Stimulated activated CD4-positive, alpha-beta T cell treated with anti-CD3 and anti-CD28 coated beads, TNF-alpha, amount 100 ng/mL, for 4 hours (primary cell): ENCODE measurements at places on chromosomes 6 and 20.

GRCh38 chr6:157267654-157268053 lies 55.7 kb downstream of the TMEM242 start:
- DNase-seq: no peak

DNA sequence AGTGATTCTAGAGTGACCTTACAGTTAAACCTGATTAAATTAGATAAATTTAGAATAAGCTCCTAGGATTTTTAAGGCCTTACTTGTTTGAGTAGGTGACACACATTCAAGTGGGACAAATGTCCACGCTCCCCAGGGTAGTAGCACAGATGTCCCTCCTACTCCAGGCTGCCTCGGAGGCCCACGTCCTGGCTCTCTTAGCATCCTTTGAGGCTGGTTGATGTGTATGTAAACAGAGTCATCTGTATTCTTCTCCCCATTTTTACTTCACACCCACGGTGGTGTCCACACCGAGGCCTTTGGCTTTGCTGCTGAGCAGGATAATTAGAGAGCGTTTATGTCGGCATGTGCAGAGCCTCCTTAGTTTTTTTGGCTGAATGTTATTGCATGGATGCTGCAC lies 15.8 kb downstream of the ENTPD6 start:
- DNase-seq: no peak

- DNase-seq: no peak
These were observed 42.0 kb upstream of the MCHR2 start for GRCh38 chr6:100035873-100036653.

DNA sequence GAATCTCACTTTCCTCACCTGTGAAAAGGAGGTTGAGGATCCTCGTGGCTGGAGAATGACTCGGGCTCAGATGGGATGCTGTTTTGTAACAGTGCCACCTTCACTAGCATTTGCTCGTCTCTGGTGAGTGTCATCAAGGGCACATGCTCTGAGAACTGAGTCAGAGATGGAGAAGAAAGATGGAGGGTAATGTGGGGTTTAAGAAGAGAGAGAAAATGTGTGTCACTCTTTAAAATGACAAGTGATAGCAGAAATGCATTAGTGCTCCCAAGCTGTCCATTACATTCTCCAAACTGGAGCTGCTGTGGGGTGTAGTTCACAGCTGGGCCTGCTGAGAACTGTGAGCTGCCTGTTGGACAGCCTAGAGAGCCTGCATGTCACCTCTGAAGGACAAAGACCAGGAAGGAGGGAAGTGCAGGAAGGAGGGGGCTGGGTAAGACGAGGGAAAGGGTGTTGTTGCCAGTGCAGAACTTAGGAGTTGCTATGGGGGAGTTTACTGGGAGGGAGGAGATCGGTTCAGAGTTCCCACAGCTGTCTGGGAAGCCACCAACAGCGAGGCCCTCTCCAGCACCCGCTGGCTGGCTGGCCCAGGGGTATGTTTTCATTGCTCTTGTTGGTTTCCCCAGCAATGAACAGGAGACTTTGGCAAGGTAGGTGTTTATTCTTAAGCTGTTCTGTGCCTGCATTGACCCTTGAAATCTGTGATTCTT lies 19.8 kb downstream of the GMPR start:
- no peak for DNase-seq

DNA sequence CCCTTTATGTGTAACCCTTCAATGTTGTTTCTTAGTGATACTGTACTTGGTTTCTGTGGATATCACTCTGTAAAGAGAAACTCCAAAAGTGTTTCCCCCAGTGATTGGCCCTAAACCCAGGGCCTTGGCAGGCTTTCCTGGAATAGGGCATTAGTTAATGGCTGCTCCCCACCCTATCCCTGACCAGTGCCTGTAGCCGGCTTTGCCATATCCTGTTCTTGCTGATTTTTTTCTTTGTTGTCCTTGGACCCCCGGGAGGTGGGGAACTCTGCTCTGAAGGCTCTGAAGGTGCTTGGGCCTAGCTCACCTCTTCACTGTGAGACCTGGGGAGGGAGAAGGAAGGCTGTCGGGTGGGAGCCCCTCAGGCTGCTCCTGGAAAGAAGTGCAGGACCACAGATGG lies 120.1 kb downstream of the TCP11 start:
- DNase-seq: no peak

- no peak for DNase-seq
These were observed 26.2 kb downstream of the TNXB start for GRCh38 chr6:32082935-32083334.

DNA sequence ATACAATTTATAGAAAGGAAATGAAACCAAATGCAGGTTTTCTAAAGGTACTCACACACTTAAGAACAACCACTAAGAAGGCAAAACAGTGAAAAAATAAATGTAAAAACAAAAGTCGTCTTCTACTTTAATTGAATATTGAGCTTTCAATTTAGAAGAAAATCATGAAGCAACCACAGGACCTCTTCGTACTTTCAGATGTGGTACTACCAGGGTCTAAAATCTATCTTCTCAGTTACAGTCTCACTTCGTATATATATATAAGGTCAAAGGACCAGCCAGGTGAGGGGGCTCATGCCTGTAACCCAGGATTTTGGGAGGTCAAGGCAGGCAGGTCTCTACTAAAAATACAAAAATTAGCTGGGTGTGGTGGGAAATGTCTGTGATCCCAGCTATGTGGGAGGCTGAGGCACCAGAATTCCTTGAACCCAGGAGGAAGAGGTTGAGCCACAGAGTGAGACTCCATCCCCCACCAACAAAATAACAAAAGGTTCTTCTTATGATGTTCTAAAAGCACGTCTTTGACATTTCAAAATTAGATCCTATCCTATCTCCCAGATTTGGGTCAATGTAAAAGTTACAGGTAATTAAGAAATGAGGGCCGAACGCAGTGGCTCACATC lies 12.5 kb downstream of the ROMO1 start:
- no peak for DNase-seq

- DNase-seq: no peak
These were observed 1.3 kb downstream of the ZNF76 start for GRCh38 chr6:35260591-35261570.

DNA sequence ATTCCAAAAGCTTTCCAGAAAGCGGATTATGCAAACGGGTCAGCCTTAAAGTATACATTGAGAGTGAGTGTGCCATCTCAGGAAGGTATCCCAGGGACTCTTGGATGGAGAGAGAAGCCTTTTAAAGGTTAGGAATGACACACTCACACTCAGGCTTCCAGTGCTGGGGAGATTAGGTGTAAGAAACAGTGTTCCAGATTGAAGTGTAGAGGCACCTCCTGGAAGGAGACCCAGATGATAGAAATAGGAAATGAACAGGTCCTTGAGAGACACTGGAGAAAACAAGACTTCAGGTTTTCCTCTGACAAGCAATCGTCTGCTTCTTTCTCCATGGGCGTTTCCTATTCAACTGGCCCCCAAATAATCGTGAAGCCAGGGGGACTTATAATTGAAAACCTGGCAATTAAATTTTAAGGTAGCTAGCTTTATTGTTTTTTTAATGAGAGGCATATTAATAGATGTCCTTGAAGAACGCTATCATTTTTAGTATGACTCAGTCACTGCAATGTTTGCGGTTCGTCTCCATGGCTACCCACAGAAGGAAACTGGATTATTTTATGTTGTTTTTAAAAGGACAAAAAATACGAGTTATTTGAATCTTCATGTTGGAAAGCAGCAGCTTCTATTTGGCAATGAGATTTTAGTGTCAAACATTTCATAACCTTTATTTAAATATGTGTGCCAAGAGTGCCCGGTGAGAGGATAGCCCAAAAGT lies 85.3 kb downstream of the TRMT6 start:
- DNase-seq: no peak

DNA sequence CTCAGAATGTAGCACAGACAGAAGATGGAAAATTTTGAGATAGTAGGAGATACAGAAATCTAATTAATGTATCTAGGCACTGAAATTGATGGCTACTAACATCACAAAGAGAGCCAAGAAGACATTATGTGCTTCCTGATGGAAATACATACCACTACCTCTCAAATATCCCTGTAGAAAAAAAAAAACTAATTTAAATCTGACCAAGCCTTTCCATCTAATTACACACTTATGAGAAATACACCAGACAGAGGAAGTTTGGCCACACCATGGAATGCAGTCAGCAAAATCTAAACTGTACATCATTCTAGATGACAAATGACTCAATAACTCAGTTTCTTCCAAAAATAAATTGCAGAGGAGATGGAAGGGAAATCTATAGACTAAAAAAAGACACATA lies 18.9 kb downstream of the VPS52 start:
- no peak for DNase-seq

DNA sequence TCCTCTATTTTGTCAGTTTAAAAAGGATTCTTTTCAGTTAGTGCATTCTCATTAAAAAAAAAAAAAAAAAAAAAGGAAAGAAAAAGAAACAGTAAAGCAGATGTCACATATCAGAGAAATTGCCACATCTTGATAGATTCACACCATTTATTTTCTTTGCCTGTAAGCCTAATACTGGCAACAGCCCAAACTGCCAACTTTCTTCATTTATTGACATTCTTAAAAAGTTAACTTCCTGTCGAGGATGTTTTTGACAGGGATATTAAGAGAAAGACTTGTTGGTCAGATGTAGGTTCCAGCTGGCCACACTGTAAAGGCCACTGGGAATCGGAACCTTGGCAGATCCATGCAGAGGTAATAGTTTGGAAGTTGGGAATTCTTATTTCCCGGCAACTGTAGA lies 332.6 kb downstream of the NRN1 start:
- DNase-seq: no peak

- DNase-seq: no peak
These were observed 13.0 kb downstream of the BAG6 start for GRCh38 chr6:31639449-31639861.

GRCh38 chr20:62696989-62697388 lies 11.6 kb upstream of the NTSR1 start:
- no peak for DNase-seq

DNA sequence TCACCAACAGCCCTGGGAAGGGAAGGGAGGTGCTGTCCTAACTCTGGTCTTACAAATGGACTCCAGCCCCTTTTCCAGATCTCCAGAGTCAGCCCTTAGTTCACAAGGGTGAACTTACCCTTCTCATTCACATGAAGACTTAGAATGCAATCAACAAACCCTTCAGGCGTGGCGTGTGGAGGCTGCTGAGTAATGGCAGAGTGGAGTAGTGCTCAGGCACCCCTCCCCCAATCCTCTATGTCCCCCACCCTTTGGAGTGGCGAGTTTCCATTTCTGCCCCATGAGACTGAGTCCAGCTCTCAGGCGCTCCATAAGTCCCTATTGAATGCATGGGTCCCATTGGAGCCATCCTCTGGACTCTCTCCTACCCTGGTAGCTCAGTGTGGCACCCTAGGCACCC lies 3.3 kb downstream of the SNAI1 start:
- no peak for DNase-seq

- no peak for DNase-seq
These were observed 239.6 kb downstream of the BTBD9 start for GRCh38 chr6:38400101-38400500.

- no peak for DNase-seq
These were observed 381.0 kb upstream of the ARID1B start for GRCh38 chr6:156396068-156396771.

DNA sequence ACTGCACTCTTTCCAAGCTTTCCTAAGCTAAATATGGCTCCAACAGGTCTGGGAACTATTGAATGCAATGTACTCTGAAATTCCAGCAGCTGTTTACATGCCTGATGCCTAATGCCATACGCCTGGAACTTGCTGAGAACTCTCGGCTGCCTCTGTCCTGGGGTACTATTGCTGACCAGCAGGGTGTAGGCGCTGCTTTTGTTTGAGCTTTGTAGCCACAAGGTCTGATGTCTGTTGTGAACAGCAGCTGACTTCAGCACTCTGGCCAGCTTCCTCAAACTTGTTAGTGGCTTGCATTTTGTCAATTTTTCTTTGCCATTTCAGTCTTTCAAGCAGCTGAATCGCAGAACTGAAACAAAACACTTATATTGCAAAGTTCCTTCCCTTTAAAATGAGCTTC lies 26.7 kb downstream of the SAYSD1 start:
- DNase-seq: no peak

- no peak for DNase-seq
These were observed 254.7 kb downstream of the FARS2 start for GRCh38 chr6:5516036-5516435.

- no peak for DNase-seq
These were observed 16.7 kb downstream of the PCMT1 start for GRCh38 chr6:149766156-149766769.

GRCh38 chr6:26202811-26203583 lies 115.8 kb downstream of the HFE start:
- no peak for DNase-seq

GRCh38 chr6:37396571-37397180 lies 36.3 kb upstream of the CMTR1 start:
- DNase-seq: no peak

- no peak for DNase-seq
These were observed 59.7 kb downstream of the GPR6 start for GRCh38 chr6:110037726-110038295.

DNA sequence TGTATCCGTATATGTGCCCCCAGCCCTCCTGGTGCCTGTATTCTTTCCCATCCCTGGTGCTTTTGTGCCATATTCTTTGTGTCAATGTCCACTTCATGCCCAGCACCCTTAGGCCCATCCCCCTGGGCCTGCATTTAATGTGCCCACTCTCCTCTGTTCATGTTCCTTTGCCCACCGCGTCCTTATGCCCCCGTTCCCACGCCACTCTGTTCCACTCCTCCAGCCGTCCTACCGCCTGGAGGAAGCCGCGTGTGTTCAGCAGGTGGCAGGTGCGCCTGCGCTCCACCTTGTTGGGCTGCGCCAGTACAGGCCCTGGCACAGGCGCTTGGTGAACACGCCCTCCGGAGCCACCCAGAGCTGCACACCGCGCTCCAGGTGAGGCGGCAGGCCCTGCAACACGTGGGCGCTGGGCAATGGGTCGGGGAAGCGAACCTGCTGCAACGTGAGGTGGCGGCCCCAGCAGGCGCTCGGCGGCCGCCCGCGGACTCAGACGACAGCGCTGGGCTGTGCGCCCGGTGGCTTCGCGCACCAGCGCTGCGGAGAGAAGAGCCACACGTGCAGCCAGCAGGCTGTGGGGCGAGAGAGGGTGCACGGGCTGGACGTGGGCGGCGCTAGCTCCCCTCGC lies 4.0 kb upstream of the FOXS1 start:
- no peak for DNase-seq

DNA sequence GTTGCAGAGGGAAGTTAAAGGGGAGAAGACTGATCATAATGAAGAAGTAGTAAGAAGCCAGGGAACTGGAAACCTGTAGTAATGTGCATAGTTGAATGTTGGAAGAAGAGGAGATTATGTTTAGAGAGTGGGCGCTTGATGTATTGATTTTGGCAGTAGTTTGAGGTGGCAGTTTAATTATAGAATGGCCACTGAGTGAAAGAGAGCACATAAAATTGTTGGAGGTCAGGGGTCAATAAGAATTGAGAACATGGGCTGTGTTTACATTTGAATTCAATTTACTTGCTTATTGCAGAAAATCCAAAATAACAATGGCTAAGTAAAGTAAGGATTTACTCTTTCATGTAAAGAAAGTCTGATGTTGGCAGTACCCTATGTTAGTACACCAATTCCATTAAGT lies 15.7 kb downstream of the VTA1 start:
- no peak for DNase-seq

- no peak for DNase-seq
These were observed 36.9 kb downstream of the TRPC4AP start for GRCh38 chr20:35055445-35056276.

GRCh38 chr6:39855356-39855995 lies 63.3 kb downstream of the DAAM2 start:
- no peak for DNase-seq

GRCh38 chr6:82458147-82458546 lies 94.5 kb downstream of the TPBG start:
- no peak for DNase-seq

- peak; percentile 79 for DNase-seq
These were observed at the start of the genes PLAGL2 and POFUT1 for GRCh38 chr20:32207626-32208498. Gene PLAGL2, minus strand, starts transcription at chr20:32207743. Its CDS starts 5,565 bp downstream, at chr20:32202178. Gene POFUT1, plus strand, starts transcription at chr20:32207880. Its CDS starts 62 bp downstream, at chr20:32207942.

GRCh38 chr6:7975764-7976146 lies 65.2 kb upstream of the TXNDC5 start:
- no peak for DNase-seq

GRCh38 chr6:12277386-12277785 lies 12.8 kb upstream of the EDN1 start:
- no peak for DNase-seq
